ENCODE measurements at places on chromosomes 7 and 10. TPM values are rescaled to one million over a fixed set of nuclear protein-coding genes. Genes with fewer than 3 reads are reported as not detected.

DNA sequence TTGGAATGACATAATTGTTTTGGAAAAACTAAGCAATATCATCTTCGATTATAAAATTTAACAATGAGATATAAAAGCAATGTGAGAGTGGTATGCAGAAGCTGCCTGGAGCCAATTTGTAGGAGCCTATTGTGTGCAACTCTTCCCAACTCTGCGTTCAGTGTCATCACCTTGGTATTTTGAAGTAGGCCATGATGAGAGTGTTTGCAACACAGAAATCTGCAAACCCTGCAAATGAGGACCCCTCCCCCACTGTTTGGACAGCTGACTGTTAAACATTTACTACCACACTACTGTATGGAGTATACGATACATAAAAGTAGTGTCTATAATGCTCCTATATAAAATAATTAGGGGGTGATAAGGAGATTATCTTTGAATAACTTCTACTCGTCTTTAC is 531.3 kb downstream of the ATRNL1 start:
- DNase-seq, result no peak

- DNase-seq, result no peak
Observed at GRCh38 chr7:64099656-64100531, 54.7 kb downstream of the ZNF727 start.

DNA sequence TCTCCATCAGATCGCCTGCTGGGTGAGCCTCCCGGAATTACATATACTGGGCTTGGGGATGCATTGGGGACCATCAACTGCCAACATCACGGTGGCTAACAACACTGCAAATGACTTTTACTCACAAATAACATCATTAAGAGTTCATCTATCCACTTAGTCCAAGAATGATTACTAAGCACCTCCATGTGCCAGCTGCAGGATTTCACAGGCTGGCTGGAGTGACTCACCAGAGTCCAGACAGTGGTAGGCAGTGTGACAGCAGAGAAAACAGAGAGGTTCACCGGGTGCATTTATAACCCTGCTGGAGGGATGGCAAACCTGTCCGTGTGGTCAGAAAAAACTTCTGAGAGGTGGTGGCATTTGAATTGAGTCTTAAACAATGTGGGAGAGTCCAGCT is 3.2 kb upstream of the IGFBP3 start:
- DNase-seq, result no peak

Gene TUBAL3
- total RNA-seq, result not detected
